Femur (tissue), 1 donor: ENCODE measurements at places on chromosomes 12 and 14.

GRCh38 chr12:48302161-48302911 lies 48.4 kb downstream of the ZNF641 start:
- DNase-seq: no peak

GRCh38 chr14:69635981-69636639 lies 24.7 kb downstream of the SUSD6 start:
- DNase-seq: no peak

- DNase-seq: no peak
These were observed 68.6 kb downstream of the ACTN1 start for GRCh38 chr14:68910540-68910939.

DNA sequence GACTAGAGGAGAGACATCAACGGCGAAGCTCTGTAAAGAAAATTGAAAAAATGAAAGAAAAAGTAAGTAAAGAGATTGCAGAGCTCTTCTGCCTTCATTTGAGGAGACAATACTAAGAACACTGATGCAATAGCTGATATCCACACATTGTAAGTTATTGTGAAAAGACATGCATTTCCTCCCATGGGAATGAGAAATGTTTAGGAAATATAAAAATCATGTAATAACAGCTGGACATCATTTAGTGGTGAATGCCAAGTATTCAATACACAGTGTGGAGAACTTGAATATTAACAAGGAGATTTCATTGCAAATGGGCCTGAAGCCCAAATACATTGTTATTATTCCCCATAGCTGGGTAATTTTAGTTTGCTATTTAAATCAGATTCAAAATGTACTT lies 179.2 kb downstream of the KICS2 start:
- DNase-seq: no peak

GRCh38 chr12:32124637-32125036 lies 18.0 kb downstream of the BICD1 start:
- no peak for DNase-seq

- no peak for DNase-seq
These were observed 322.3 kb downstream of the DAD1 start for GRCh38 chr14:22266683-22267082.

- DNase-seq: no peak
These were observed 41.7 kb downstream of the RPH3A start for GRCh38 chr12:112833267-112833666.

DNA sequence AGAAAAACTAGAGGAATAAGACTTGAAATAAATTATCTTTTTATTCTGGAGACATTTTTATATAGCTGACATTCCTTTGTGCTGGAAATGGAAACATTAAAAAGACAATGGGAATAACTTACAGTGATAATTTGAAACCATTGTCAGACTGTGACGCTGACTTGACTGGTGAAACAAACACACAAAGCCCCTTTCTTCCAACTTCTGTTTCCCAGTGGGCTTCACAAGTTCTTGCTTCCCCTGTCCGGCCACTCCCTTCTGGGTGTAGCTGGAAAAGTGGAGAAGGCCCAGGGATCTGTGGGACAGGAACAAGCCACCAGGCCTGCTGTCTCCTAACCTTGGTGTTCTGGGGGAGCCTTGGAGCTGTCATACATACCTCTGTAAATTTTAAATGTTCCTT lies 58.8 kb downstream of the PELI2 start:
- DNase-seq: no peak

DNA sequence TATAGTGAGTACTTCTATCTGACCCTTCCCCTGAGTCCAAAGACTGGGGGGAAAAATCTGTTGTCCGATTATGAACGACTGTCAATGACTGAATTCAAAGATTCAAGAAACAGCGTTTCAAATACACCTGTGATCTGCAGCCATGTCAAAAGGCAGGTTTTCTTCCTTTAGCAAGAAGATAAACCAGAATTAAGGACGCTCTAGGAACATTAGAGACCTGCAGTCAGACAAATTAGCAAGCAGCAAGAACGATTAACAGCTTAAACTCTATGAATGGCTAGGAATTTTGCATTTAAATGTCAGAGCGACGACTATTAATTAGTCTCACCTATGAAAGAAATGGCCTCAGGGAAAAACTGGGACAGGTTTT lies 2.1 kb downstream of the DUSP6 start:
- DNase-seq: no peak

DNA sequence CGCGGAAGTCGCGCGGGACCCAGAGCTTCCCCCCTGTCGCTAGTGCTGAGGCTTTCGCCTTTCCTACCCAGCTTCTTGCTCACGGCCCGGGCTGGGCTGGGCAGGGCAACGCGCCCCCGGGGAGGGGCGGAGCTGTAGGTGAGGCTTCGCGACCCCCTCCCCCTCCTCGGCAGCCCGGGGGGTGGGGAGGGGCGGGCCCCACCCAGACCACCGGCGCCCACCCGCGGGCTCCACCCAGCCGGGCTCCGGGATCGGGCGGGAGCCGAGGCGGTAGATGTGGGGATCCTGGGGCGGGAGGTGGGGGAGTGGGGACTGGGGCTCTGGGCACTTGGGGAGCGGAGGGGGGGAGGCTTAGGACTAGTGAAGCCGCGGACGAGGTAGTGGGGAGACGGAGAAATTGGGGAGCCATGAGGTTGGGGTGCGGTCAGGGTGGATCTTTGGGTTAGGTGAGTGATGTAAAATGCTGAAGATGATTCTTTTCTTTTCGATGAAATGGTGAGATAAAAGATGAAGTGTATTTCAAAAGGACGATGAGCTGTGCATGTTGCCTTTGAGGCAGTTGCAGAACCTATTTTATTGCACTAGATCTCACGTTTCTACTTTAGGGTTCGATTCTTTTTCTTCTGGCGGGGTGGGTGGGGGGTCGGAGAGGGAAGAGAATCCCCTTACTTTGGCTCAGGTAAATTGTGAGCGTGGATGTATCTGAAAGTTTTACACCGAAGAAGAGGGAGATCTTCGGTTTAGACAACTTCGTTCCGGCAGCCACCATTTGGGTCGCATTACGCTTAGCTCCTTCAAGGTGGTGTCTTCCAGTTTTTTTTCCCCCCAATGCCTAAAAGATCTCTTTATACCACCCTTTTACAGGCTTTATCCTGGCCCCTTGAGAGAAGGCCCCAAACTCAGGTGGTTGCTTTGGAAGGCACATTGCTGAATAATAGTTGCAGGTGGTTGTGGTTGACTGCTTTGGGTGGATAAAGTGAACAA lies 619 bp downstream of the ERC1 start:
- DNase-seq: no peak

- DNase-seq: no peak
These were observed 663 bp downstream of the WASHC3 start for GRCh38 chr12:102061096-102061559.

DNA sequence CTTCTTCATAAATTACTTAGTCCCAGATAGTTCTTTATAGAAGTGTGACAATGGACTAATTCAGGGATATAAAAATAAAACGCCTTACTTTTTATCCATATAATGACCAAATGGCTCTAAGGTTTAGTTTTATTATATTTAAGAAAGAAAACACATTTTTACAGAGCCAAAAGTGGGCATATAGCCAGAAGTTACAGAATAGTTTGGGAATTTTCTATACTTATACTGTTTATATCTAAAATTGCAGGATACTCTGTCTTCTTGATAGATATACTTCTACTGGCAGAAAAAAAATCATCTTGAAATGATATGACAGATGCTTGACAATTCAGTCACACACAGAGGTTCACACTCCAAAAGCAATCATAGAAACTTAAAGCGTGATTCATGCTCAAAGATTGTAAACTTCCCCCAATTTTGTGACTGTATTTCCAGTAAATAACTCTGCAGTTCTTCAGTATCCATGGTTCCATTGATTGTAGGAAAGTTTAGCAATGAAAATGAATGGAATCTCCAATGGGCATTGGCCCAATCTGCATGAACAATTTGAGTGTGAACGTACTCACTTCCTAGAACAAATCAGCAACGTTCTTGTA lies 307.8 kb downstream of the NOVA1 start:
- DNase-seq: no peak

- peak; percentile 80 for DNase-seq
These were observed 43.1 kb downstream of the LLPH start for GRCh38 chr12:66087365-66087943.

GRCh38 chr12:113161415-113162016 lies 12.0 kb downstream of the CFAP73 start:
- no peak for DNase-seq

DNA sequence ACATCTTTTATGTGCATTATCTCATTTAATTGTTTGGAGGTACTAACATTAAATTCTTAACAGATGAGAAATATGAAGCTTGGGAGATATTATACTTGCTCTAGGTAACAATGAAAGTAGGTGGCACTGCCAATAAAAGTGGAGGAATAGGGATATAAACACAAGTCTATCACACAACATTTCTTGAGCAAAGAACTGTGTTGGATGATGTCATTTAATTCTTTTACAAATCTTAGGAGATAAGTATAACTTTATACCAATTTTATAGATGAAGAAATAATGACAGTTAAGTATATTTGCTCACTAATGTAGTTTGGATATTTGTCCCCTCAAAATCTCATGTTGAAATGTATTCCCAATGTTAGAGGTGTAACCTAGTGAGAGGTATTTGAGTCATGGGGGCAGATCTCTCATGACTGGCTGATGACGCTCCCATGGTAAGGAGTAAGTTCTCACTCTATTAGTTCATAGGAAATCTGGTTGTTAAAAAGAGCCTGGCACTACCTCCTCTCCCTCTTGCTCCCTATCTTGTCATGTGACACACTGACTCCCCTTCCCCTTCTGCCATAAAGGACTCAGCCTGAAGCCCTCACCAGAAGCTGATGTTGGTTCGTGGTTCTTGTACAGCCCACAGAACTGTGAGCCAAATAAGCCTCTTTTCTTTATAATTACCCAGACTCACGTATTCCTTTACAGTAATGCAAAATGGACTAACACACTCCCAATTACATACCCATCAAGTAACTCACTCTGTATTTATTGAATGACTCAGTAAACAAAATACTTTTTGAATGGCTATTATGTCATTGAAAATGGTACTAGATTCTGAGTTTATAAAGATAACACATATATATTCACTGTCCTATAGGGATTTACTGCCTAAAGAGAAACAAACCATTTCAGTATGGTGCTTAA lies 146.8 kb upstream of the KITLG start:
- no peak for DNase-seq

DNA sequence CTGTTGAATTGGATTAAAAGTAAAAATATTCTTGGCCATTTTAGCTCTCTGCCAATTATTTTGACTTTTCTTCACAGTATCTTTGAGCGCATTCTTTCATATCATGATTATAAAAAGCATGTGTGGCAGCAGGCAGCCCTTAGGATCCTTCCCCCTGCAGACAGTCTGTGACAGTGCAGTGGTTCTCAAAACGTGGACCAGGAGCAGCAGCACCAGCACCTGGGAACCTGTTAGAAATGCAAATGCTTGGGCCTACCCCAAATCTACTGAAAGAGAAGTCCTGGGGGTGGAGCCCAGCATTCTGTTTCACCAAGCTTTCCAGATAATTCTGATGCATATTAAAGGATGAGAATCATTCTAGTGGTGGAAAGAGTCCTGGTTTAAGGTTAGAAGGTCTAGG lies 155.6 kb downstream of the MON2 start:
- DNase-seq: no peak

- no peak for DNase-seq
These were observed 11.6 kb downstream of the RNASE10 start for GRCh38 chr14:20516921-20517320.

- DNase-seq: peak; percentile 74
These were observed 58.2 kb downstream of the DICER1 start for GRCh38 chr14:95098984-95099599.

- no peak for DNase-seq
These were observed 1093.3 kb downstream of the SLC16A7 start for GRCh38 chr12:60689137-60689536.

DNA sequence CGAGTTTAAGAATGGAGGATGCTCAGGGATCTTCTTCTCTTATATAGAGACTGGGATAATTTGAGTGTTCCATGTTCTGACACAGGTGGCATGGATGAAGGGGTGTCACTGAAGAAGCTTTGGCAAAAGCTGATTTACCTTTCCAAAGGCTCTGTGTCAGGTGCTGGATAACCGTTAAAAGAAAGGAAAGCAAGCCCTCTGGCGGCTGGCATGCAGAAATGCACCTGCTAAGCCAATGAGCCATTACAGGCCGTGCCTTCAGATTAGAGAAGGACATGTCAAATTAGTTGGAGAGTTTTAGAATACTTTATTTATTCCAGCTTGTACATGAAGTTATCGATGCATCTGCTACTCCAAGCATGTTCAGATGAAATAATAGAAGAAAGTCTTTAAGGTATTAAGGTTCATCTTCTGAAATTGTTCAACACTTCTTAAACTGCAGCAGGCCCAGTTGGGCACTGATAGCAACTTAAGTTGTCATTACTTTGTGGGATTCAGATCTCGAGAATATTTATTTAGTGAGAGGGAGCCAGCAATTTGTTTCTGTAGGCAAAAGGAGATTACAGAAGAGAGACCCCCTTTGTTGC lies 678.2 kb downstream of the NRXN3 start:
- DNase-seq: peak; percentile 20

GRCh38 chr14:55530464-55530863 lies 49.5 kb upstream of the KTN1 start:
- no peak for DNase-seq

GRCh38 chr12:107225635-107226034 lies 132.3 kb upstream of the CRY1 start:
- DNase-seq: no peak

GRCh38 chr14:103315351-103315911 lies 18.6 kb upstream of the EIF5 start:
- peak; percentile 47 for DNase-seq
